ENCODE measurements at places on chromosomes 4 and X. TPM values are rescaled to one million over a fixed set of nuclear protein-coding genes. Genes with fewer than 3 reads are reported as not detected.

GRCh38 chrX:154329294-154329693 lies 33.7 kb downstream of the TKTL1 start:
- DNase-seq, result no peak

- no peak for DNase-seq
Observed at GRCh38 chrX:9378980-9379696, 85.7 kb upstream of the TBL1X start.

DNA sequence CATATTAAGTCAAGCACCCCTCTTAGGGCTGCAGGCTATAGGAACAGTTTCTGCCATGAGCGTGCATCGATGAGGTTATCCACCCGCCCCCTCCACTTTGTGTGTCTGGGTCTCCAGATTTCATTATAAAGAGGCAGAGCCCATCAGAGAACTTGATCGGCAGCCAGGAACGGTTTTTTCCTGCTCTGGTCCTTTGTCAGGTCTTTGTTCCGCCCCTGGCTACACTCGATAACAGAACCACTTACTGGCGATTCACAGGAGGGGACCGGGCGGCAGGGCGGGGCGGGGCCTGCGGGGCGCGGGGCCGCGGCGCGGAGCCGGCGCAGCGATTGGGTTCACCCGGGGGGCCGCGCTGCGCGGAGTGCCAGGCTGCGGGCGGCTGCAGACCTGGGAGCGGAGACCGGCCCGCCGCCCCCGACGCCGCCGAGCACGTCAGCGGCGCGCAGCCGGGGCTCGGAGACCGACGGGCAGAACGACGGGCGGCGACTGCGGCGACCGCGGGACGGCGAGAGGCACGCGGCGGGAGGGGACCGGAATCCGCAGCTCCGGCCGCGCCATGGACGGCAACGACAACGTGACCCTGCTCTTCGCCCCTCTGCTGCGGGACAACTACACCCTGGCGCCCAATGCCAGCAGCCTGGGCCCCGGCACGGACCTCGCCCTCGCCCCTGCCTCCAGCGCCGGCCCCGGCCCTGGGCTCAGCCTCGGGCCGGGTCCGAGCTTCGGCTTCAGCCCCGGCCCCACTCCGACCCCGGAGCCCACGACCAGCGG lies at the start of gene SLC10A4:
Gene SLC10A4, plus strand, starts transcription at position 338 of the 771 bp plus-strand sequence. Its CDS starts 219 bp downstream, at position 557.
- no peak for DNase-seq

- DNase-seq, result no peak
Observed at GRCh38 chr4:169810325-169811323, 52.9 kb upstream of the HPF1 start.

DNA sequence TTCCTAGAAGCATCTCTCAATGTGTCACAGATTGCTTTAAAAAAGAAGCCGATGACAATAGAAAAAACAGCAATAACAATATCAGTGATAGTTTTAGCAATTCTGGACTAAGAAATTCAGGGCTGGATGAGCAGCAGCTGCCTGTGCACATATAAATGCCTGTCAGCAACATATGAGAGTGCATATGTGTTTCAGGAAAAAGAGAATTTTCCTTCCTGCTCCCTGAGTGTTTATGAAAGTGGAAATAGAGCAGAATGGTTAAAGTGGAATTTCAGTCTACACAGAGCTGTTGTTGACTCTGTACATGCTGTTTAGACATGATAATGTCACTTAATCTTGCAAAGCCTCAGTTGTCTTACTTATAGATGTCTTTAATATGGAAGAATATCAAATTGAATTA lies 164.4 kb upstream of the PCDH7 start:
- no peak for DNase-seq

DNA sequence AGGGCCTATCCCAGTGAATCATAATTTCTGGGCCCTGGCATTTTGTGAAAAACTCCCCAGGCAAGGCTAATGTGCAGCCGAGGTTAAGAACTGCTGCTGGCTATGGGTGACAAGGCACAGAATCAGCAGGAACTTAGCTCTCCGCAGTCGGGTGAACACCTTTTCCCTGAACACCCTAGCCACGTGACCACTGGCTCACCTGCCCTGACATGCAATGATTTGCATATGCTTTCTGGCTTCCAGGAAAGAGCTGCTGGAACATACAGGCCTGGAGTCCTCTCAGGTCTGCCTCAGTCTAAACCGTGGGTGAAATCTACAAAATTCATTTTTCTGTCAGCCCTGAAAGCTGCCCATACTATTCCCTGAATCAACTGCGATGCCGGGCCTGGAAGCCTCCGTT lies 56.6 kb downstream of the ZNF827 start:
- DNase-seq, result no peak

DNA sequence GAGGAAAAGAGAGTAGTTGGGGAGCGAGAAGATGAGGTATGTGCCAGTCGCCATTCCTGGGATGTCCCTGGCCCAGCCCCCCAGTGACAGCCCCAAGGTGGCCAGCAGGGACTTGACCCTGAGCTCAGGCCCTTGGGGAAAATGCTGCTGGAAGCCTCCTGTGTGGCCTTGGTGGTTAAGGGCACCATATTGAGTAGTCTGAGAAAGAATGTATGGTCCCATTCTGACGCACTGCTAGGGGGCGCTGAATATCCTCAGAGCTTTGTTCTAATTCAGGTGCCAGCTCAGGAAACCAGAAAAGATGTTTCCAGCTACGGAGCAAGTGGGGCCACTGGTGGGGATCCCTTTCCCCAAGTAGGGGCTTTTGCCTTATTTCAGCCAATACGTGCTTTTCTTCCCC lies 14.0 kb upstream of the UBA6 start:
- no peak for DNase-seq

GRCh38 chr4:1792832-1793495 lies at the start of gene FGFR3:
FGFR3 (plus strand) TSS chr4:1793293; CDS start chr4:1793935, 642 bp downstream.
- peak; percentile 83 for DNase-seq

DNA sequence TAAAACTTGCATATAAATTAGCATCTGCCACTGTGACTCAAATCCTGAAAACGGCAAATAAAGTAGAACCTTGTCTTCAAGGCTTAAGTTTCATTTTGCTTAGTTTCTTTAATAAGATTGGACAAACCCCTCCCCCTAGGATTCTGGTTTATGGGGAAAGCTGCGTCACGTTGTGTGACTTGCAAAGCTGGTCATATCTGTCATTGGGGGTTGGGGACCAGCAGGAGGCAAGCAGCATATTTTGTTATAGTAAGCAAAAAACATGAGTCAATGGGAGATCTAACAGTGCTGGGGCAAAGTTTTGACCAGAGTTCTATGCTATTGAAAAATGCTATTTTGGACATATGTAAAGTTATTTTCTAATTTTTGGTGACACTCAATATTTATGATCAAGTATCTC lies 407.3 kb downstream of the PCDH18 start:
- no peak for DNase-seq

DNA sequence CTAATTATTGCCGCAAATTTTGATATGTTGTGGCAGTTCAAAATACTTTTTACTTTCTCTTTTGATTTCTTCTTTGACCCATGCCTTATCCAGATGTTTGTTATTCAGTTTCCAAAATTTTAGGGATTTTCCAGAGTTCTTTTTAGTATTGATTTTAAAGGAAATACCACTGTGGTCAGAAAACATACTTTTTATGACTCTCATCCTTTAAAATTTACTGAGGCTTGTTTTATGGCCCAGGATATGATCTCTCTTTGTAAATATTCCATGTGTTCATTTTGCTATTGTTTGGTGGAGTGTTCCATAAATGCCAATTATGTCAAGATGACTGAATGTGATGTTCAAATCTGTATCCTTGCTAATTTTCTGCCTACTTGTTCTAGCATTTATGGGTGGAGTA lies 272.3 kb upstream of the DIPK2B start:
- no peak for DNase-seq

GRCh38 chrX:71103110-71103983 lies 3.2 kb downstream of the CXorf65 start:
- peak; percentile 75 for DNase-seq

DNA sequence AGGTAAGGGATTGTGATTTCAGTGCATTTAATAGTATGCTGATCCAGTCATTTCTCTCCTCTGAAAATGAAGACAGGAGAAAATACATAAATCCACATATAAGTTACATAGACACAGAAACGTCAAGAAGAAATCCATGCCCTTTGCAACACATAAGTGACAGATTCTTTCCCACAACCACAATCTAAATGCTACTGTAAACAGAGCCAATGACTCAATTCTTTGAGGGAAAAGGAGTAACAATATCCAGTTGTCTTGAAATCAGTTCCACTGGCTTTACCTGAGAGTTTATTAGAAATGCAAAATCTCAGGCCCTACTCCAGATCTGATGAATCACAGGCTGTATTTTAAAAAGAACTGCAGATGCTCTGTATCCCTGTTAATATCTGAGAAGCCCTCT lies 66.4 kb downstream of the ARAP2 start:
- no peak for DNase-seq

- no peak for DNase-seq
Observed at GRCh38 chr4:23279377-23279986, 586.7 kb downstream of the GBA3 start.

DNA sequence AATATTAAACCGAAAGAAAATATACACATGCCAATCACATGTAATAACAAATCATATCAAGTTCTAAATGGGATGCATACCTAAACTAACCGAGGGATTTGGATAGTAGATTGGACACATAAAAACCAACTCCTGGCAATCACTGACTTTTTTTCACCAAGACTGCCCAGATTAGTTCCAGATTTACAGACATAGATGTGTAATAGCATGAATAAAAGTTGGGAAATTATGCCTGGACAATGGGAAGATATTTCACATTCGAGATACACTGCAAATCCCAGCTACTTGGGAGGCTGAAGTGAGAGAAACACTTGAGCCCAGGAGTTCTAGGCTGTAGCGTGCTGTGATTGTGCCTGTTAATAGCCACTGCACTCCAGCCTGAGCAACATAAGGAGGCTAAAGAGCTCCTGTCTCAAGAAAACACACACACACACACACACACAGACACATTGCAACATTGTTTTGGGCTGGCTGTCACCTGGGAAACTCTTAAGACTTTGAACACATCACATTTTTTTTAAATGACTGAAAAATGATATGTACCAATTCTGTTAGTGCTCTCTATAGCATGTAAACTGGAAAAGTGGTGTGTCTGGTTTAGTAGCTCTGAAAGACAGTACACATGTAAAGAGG lies 5.7 kb downstream of the RAB40A start:
- DNase-seq, result no peak

DNA sequence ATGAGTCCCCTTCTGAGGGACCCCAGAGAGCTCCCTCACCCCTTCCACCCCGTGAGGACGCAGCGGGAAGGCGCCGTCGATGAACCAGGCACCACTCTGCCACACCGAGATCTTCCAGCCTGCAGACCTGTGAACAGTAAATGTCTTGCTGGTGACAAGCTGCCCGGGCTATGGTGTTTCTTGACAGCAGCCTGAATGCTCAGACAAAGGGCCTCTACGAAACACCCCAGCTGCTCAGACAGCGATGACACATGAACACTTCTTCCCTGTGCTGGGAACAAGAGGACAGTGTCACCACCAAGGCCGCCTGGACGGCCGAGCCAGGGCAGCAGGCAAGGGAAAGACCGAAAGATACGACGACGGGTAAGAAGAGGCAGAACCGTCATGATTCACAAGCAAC lies 30.6 kb upstream of the GTPBP6 start:
- DNase-seq, result no peak

DNA sequence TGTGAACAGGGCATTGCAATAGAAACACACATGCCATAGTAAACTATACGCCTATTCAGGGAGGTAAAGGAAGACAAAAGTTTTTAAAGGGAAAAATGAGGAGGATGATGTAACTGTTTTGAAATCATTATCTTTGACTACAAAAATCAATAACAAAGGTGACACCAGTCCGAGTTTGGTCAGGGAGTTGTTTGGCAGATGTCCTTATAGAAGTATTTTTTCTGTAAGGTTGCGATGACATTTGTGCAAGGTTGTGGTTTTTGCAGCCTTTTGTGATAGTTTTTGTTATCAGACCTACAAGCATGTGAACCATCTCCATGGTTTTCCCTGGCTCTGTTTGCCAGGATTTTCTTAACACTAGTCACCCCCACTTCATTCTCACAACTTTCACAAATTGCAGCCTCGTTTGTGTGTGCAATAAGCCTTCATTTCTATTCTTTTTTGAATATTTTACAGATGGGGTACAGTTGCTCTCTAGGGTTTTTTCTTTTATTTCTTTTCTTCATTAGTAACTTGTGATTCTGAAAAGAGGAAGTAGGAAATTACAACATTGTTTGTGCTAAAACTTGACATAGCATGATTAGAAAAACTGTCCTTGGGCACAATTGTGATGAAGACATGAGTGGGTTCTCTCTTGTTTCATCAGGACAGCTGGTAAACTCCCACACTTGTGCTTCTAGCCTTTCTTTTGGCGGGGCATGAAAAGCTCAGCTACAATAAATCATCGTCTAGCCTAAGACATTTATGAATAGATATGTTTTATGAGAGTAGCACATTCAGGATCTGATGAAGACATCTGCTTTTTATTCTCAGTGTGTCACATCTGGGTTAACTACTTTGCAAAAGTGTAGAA lies 60.2 kb upstream of the PNPLA4 start:
- DNase-seq, result no peak

- DNase-seq, result no peak
Observed at GRCh38 chrX:65451663-65452062, 82.9 kb downstream of the LAS1L start.

DNA sequence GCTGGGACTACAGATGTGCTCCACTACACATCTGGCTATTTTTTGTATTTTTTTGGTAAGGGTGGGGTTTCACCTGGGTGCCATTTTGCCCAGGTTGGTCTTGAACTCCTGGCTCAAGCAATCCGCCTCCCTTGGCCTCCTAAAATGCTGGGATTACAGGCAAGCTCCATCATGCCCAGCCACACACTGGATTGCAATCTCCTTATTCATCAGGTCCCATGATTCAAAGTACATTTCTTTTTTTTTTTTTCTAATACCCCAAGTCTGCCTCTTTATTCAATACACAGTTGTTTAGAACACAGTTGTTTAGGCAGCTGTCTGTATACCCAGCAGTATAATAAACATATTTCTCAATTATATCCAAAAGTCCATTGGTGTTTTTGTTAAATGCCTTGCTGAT lies 130.3 kb upstream of the ARSJ start:
- DNase-seq, result no peak

DNA sequence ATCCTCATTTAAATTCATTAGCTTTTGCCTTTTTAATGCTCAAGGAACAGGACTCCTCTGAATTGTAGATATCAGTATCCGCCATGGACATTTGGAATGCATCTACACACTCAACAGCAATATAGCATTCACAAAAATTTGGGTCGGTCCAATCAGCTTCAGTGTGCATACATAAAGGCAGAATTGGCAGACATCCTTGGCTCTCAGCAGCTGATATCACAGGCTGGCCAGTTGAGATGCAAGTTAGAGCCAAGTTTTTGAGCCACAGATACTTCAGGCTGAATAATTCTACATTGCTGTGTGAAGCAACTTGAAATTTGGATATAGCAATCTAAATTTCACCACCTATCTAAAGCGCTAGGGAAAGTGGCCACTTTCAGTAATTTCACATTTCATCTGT lies 821.1 kb downstream of the PCDH19 start:
- DNase-seq, result no peak

GRCh38 chr4:62676962-62677361 lies 1476.8 kb downstream of the ADGRL3 start:
- DNase-seq, result no peak

GRCh38 chrX:153725039-153725831 lies 579 bp downstream of the ABCD1 start:
- no peak for DNase-seq

SPACA5 gene
- not detected for total RNA-seq

PABPC4L gene
- not detected for total RNA-seq

CORIN gene
- 0.46 TPM for total RNA-seq

CDX4 gene
- not detected for total RNA-seq

C4orf46 gene
- 17.4 TPM for total RNA-seq

FAM241A gene
- total RNA-seq, result 1.1 TPM

ZNF595 gene
- 17.1 TPM for total RNA-seq

BEX1 gene
- not detected for total RNA-seq

MGARP gene
- 0.26 TPM for total RNA-seq

DCAF8L1 gene
- total RNA-seq, result not detected

POU3F4 gene
- total RNA-seq, result not detected

MAOA gene
- total RNA-seq, result 0.74 TPM

MAMLD1 gene
- total RNA-seq, result not detected

ANXA3 gene
- total RNA-seq, result 327 TPM
